ENCODE measurements at places on chromosomes 2 and 18.

- no peak for DNase-seq
These were observed 9.6 kb downstream of the COL6A3 start for GRCh38 chr2:237404413-237404812.

- DNase-seq: no peak
These were observed 120.5 kb downstream of the EIPR1 start for GRCh38 chr2:3257166-3257565.

GRCh38 chr18:47522359-47522758, 270.9 kb upstream of the SKOR2 start:
- DNase-seq: no peak

GRCh38 chr2:55862246-55862645, 61.3 kb downstream of the EFEMP1 start:
- no peak for DNase-seq

DNA sequence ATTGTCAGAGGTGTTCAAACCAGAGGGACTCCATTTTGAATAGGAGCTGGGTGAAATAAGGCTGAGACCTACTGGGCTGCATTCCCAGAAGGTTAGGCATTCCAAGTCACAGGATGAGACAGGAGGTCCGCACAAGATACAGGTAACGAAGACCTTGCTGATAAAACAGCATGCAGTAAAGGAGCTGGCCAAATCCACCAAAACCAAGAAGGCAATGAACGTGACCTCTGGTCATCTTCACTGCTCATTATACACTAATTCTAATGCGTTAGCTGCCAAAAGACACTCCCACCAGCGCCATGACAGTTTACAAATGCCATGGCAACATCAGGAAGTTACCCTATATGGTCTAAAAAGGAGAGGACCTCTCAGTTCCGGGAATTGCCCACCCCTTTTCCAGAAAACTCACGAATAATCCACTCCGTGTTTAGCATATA, 10.6 kb downstream of the SH3YL1 start:
- no peak for DNase-seq

All from SJSA1 (cell line).